ENCODE measurements at places on chromosomes 1 and 21. TPM values are rescaled to one million over a fixed set of nuclear protein-coding genes. Genes with fewer than 3 reads are reported as not detected.
A peak's percentile ranks its signal among the peaks of the same experiment; 100 is the strongest.

- no peaks in the 10 kb centered on the region for H3K4me1 ChIP-seq
- no peak for DNase-seq
- no peaks in the 10 kb centered on the region for H3K27me3 ChIP-seq
- no peak overlapping the region for H3K27ac ChIP-seq
- peaks cover 36% of the 10 kb centered on the region for H3K36me3 ChIP-seq
- no peak overlapping the region for H3K4me3 ChIP-seq
These were observed 118.2 kb downstream of the DYRK1A start for GRCh38 chr21:37484535-37485474.

GRCh38 chr1:151327903-151328674 lies 873 bp upstream of the PI4KB start:
- H3K36me3 ChIP-seq, result peaks cover 3% of the 10 kb centered on the region
- H3K4me3 ChIP-seq, result peak overlapping the region; percentile 94
- DNase-seq, result no peak
- H3K27ac ChIP-seq, result peak overlapping the region; percentile 99

DNA sequence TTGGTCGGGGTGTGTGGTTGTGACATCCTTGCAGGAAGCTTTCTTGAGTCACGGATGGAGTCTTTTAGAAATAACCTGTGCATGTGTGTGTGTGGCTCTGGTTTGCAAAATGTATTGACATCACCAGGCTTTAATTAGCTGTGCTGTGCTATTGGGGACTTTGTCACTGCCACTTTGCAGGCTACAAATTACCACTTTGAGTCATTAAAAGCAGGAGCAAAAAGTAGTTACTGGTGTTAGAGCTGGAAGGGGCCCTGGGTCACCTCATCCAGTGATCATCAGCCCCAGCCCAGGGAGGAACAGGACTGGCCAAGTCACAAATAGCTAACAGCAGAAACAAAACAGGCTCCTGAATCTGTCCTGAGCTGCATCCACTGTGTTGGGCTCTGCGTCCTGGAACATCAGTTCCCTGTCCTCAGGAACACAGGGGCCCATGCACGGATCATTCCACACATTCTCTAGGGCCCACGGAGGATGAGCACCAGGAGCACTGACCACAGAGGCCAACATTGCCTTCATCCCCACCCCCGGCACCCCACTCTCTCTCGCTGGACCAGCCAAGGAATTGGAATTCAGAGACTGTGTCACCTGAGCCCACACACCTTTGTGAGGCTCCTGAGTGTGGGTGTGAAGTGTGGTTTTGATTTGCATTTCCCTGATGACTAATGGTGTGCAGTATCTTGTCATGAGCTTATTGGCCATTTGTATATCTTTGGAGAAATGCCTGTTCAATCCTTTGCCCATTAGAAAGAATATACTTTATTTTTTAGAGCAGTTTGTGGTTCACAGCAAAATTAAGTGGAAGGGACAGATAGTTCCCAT lies 280.1 kb upstream of the C1orf174 start:
- H3K4me1 ChIP-seq, result no peaks in the 10 kb centered on the region
- H3K27ac ChIP-seq, result no peak overlapping the region
- no peaks in the 10 kb centered on the region for H3K27me3 ChIP-seq

- H3K36me3 ChIP-seq, result no peaks in the 10 kb centered on the region
- no peak overlapping the region for H3K4me3 ChIP-seq
- peaks cover 16% of the 10 kb centered on the region for H3K4me1 ChIP-seq
- no peak for DNase-seq
- H3K27me3 ChIP-seq, result no peaks in the 10 kb centered on the region
These were observed 51.1 kb downstream of the CNN3 start for GRCh38 chr1:94875794-94876193.

The PLA2G2F gene
- not detected for total RNA-seq
